Activated CD4-positive, alpha-beta memory T cell treated with anti-CD3 and anti-CD28 coated beads for 36 hours (primary cell): ENCODE measurements at places on chromosomes 5 and 9.
A peak's percentile ranks its signal among the peaks of the same experiment; 100 is the strongest.

GRCh38 chr5:9362600-9362999 lies 183.3 kb downstream of the SEMA5A start:
- no peak for DNase-seq

DNA sequence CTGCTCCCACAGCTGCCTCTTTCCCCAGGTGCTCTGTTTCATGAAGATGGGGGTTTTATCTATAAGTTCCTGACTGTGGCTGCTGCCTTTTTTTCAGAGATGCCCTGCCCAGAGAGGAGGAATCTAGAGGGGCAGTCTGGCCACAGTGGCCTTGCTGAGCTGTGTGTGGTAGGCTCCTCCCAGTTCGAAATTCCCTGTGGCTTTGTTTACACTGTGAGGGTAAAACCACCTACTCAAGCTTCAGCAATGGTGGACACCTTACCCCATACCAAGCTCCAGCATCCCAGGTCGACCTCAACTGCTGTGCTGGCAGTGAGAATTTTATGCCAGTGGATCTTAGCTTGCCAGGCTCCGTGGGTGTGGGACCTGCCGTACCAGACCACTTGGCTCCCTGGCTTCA lies 250.0 kb downstream of the FER start:
- no peak for DNase-seq

GRCh38 chr5:61123145-61123544 lies 39.1 kb downstream of the SMIM15 start:
- no peak for DNase-seq

GRCh38 chr9:100700689-100701318 lies 122.9 kb downstream of the CAVIN4 start:
- DNase-seq, result no peak

DNA sequence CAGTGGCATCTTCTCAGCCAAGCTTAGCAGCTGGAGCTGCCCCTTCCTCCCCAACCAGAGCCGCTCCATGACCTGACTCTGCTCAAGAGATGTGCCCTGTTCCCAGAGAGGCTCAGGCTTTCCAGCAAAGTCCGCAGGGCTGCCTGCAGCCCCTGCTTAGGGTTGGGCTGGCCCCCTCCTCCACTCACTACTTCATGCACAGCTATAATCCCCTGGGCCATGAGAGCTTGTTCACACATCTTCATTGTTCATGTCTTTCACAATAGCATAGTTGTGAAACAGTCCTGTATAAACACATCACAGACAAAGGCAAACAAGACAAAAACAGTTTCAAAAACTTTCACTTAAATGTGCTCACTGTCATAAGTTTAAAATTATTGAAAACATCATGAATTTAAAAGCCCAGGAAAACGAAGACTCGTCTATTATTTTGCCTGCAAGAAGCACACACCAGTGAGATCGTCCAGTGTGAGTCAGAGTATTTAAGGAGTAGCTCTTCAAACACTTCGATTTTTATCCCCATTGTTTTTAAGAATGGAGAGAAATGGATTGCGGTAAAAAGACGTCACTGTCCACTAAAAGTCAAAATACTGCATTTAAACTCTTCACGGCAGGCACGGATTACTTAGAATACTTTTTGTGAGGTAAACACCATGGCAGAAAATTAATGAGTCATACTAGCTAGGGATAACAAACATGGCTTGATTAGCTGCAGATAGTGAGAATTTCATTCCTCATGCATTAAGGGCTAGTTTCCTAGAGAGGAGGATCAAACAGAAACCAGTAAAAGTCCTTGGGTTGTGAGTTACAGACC lies 40.7 kb upstream of the S1PR3 start:
- DNase-seq, result no peak

- no peak for DNase-seq
Observed at GRCh38 chr9:73643379-73644013, 491.8 kb downstream of the ANXA1 start.

- DNase-seq, result peak; percentile 15
Observed at GRCh38 chr5:69308046-69308553, 24.5 kb downstream of the CCDC125 start.

DNA sequence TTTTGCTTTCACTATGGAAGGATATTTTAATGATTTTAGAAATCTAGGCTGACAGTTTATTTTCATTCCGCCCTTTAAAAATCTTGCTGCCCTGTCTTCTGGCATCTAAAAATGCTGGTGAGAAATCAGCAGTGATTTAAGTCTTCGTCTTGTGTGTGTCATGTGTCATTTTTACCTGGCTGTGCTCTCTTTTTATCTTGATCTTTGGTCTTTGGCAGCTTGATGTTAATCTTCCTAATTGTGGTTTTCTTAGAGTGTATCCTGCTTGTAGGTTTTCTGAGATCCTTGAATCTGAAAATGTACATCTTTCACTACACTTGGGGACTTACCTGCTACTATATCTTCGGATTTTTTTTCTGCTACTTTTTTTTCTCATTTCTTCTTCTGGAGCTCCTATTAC lies 11.9 kb upstream of the LPCAT1 start:
- no peak for DNase-seq

- DNase-seq, result no peak
Observed at GRCh38 chr5:173535976-173536639, 80.3 kb downstream of the BOD1 start.

DNA sequence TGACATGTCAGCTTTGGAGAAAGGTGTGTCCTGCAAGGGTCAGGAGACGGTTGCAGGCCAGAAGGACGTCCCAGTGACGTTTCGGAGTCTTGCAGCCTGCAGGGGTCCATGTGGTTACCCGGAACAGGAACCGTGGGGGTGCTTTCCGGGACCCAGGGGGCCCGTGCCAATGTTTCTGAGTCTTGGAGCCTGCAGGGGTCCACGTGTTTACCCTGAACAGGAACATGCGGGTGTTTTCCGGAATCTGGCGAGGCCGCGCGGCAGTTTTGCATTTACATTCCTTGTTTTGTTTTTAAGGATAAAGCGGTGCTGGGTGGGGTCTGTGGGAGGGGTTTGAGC lies 30.6 kb downstream of the NKD2 start:
- DNase-seq, result no peak

DNA sequence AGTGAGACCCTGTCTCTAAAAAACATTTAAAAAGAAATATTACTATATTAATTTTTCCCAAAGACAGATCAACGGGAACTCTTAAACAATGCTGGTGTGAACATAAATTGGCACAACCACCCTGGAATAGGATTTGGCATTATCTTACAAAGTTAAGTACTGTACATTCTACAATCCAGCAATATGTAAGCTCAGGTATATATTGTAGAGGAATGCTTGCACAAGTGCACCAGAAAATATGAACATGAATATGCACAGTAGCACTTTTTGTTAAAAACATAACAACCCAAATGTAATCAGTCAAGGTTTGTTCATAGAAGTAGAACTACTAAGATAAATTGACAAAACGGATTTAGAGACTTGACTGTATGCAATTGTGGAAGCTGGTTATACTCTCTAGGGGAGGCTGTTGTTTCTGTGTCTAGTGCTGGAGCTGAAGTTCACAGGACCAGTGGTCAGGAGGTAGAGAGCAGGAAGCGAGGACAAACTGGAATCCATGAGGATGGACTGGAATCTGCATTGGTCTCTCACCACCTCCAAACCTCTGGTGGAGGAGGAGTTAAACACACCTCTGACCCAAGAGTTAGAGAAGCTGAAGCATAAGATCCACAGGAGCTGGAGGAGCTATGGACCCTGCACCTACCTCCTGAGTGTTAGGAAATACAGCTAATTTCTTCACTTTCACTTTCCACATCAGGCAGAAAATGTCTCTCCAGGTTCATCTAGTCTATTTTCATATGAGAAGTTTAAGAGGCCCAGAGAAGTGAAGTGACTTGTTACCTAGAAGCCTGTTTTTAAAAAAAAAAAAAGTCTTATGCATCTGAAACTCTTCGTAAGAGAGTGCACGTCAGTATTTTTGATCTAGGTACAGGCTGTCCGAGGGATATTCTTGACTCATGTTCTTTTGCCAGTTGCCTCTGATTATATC lies 20.3 kb upstream of the RIC1 start:
- no peak for DNase-seq
